ENCODE measurements at places on chromosomes 1 and 21.
A peak's percentile ranks its signal among the peaks of the same experiment; 100 is the strongest.

DNA sequence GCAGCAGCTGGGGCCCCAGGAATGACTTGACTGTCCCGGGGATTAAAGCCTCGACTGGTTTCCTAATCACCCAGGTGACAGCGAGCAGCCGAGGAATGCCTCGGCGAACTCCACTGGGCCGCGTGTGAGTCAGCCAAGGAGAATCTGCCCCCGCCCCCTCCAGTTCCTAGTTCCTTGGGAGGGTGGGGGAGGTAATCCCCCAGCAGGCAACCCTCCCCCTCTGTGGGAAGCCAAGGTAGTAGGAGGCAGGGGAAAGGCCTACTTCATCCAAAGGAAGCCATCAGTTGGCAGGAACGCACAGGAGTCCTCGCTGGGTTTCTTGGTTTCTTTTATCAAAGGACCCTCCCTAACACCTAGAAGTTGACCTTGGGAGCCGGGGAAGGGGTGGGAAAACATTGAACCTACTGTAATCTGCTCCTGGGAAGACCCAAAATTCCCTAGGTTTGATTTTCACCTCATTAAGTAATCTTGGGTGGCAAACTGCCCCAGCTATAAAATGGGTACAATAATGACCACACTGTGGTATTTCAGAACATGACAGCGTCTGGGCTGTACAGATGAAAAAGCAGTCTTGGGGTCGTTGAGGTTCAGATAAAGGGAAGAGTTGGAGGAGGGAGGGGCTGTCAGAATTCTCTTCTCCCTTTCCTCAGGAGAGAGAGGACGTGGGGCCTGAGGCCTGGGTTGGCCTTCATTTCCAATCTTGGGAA is 1.4 kb downstream of the TENT5B start:
- H3K27me3 ChIP-seq, result peaks cover 27% of the 10 kb centered on the region
- H3K27ac ChIP-seq, result no peak overlapping the region
- H3K4me1 ChIP-seq, result peaks cover 2% of the 10 kb centered on the region
- no peaks in the 10 kb centered on the region for H3K36me3 ChIP-seq
- no peak for DNase-seq
- H3K4me3 ChIP-seq, result no peak overlapping the region

DNA sequence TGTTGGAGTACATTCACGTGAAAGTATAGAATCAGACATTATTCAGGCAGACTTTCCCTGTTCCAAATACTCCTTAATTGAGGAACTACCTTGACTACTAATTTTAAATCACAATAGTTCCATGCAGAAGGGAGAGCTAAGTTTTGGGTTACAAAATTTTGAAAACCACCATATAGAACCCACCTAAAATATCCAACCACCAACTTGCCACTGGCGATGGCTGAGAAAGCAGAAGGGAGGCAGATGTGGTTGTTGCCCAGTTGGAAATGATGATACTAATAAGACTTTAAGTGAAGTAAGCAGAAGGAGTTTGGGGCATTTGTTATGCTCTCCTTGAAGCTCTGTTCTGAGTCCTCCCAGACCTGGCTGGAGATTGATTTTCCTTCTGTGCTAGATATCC is 190.7 kb downstream of the HLX start:
- no peaks in the 10 kb centered on the region for H3K27me3 ChIP-seq
- H3K4me1 ChIP-seq, result peaks cover 46% of the 10 kb centered on the region
- H3K4me3 ChIP-seq, result no peak overlapping the region
- peaks cover 19% of the 10 kb centered on the region for H3K36me3 ChIP-seq
- peak overlapping the region; percentile 94 for H3K27ac ChIP-seq

DNA sequence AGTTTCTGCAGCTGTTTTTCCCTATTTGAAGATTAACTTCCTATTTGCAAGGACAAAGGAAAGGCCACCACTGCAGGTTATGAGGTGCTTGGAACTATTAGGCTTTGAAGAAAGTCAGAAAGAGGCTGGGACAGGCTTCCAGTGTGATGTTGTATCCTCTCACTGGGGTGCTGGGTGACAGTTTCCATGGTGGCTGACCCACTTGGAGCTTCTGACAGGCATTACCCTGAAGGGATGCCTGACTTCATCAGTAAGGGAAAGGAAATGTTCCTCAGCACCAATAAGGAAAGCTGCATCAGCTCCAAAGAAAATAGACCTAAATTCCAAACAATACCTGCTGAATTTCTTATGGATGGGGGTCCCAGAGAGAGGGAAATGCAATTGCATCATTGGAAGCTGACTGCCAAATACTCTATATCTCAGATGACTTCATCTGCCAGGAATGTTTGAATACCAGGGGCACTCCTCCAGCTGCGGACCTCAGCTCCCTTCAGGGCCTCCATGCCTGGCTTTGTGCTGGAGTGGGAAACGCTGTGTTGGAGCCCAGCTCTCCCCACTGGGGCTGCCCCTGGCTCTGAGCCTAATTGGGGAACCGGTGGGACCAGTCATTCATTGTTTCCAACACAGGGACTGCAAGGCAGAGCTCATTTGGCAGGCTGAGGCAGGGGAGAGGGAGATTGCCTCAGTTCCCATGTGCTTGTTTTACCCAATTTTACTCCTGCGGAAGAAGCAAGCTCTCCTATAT is 76.6 kb downstream of the RGL1 start:
- H3K4me3 ChIP-seq, result no peak overlapping the region
- H3K27ac ChIP-seq, result no peak overlapping the region
- no peak for DNase-seq
- peaks cover 3% of the 10 kb centered on the region for H3K36me3 ChIP-seq
- H3K4me1 ChIP-seq, result no peaks in the 10 kb centered on the region
- no peaks in the 10 kb centered on the region for H3K27me3 ChIP-seq

GRCh38 chr1:8261398-8261762 is 56.5 kb upstream of the SLC45A1 start:
- H3K36me3 ChIP-seq, result no peaks in the 10 kb centered on the region
- peaks cover 7% of the 10 kb centered on the region for H3K27me3 ChIP-seq
- no peak overlapping the region for H3K4me3 ChIP-seq
- no peaks in the 10 kb centered on the region for H3K4me1 ChIP-seq
- H3K27ac ChIP-seq, result no peak overlapping the region

DNA sequence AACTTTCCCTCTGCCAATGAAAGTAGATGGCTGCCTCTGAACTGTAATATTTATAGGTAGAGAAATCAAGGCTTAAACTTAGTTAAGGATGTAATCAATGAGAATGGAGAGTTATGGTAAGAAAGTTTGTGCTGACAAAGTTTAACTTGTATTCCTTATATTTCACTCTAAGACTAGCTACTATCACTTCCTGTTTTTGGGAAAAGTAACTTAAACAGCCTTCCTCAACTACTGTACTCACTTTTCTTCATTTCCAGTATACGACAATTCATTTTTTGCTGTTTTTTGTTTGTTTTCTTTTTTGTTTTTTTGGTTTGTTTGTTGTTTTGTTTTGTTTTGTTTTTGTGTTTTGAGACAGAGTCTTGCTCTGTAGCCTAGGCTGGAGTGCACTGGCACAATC is 3.7 kb downstream of the RGS18 start:
- H3K4me1 ChIP-seq, result peaks cover 6% of the 10 kb centered on the region
- H3K27ac ChIP-seq, result no peak overlapping the region
- H3K36me3 ChIP-seq, result no peaks in the 10 kb centered on the region
- no peak overlapping the region for H3K4me3 ChIP-seq
- no peak for DNase-seq

- H3K4me3 ChIP-seq, result no peak overlapping the region
- no peaks in the 10 kb centered on the region for H3K27me3 ChIP-seq
- peaks cover 44% of the 10 kb centered on the region for H3K4me1 ChIP-seq
Measured at GRCh38 chr21:44024887-44025353, 12.8 kb downstream of the TRAPPC10 start.

GRCh38 chr21:14598065-14598464 is 52.0 kb upstream of the SAMSN1 start:
- H3K27me3 ChIP-seq, result no peaks in the 10 kb centered on the region
- no peak for DNase-seq
- H3K4me3 ChIP-seq, result no peak overlapping the region
- H3K27ac ChIP-seq, result no peak overlapping the region
- peaks cover 28% of the 10 kb centered on the region for H3K36me3 ChIP-seq

GRCh38 chr1:64309431-64309831 is 106.0 kb downstream of the UBE2U start:
- no peaks in the 10 kb centered on the region for H3K36me3 ChIP-seq
- no peaks in the 10 kb centered on the region for H3K4me1 ChIP-seq
- H3K4me3 ChIP-seq, result no peak overlapping the region
